ENCODE measurements at places on chromosomes 5 and 9. TPM values are rescaled to one million over a fixed set of nuclear protein-coding genes. Genes with fewer than 3 reads are reported as not detected.

Gene DAB2
- total RNA-seq = 24.3 TPM

Gene SLC45A2
- not detected for total RNA-seq

Gene GABRP
- total RNA-seq = not detected

Gene PCDHGC4
- 1.4 TPM for total RNA-seq

Gene BARHL1
- not detected for total RNA-seq

Gene DPM2
- 16.6 TPM for total RNA-seq

Gene DELE1
- total RNA-seq = 92.0 TPM

Gene HINT1
- 184 TPM for total RNA-seq

Gene NAIP
- total RNA-seq = 8.5 TPM

Gene ZNF484
- total RNA-seq = 6.9 TPM

Gene SIL1
- total RNA-seq = 43.7 TPM

Gene CCDC192
- total RNA-seq = not detected

Gene ZNF658
- 12.0 TPM for total RNA-seq

Gene OMD
- 14.2 TPM for total RNA-seq

Gene PCDHGA3
- total RNA-seq = 7.7 TPM

Gene WDR31
- total RNA-seq = 9.6 TPM

Gene SUSD3
- 1.5 TPM for total RNA-seq

Gene CARTPT
- total RNA-seq = not detected

Gene CDC20B
- total RNA-seq = not detected

Gene PRDM9
- total RNA-seq = not detected

Gene TMEFF1
- total RNA-seq = not detected

Gene FREM1
- 6.7 TPM for total RNA-seq
